ENCODE measurements at places on chromosomes 5 and 9.

DNA sequence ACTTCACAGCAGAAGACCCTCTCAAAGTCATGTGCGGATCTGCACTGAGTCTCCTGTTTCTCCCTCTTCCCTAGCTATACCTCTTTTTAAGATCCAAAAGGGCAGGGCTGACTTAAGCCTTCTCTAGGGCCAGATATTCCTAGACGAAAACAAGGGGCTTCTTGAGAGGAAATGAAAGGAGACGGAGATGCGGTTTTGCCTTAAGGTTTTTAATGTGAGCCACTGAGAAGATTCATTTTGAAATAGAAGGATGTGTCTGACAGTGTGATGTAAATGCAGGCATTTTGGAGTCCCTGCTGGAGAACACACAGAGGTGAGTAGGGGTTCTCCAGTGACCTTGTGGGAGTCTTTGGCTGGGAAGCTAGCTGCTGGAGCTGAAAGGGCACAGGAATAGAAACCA, 15.6 kb upstream of the IL12B start:
- no peak for DNase-seq

DNA sequence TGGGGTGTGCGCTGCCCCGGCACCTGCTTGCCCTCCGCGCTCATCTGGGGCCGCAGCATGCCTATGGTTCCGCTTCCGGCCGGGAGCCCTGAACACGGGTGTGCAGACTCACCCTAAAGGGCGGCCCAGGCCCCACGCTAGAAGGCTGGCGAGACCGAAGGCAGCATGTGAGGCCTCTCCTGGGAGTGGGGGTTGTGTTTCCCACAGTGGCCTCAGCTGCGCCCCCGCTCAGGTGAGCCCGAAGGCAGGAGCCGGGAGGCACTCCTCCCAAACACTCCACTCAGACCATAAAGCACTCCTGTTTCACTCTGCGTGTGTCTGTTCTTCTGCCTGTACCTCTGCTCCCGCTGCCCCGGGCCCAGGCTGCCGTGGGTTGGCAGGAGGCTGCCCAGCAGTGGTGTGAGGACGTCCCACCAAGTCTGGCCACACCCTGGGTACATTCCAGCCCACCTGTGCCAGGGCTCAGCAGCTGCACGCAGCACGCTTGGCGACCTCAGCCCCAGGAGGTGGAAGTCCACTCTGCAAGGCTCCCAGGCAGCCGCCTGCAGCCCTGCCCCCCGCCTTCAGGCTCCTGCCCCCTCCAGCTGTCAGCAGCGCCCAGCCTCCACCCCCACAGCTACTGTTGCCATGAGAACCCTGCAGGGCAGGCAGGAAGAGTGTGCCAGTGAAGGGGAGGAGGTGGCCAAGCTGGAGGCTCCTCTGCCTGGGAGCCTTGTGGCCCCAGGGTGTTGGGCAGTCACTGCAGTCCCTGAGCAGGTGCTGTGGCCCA, 1.2 kb upstream of the AJM1 start:
- no peak for DNase-seq

- no peak for DNase-seq
Observed at GRCh38 chr5:78755822-78756429, 107.4 kb upstream of the LHFPL2 start.

DNA sequence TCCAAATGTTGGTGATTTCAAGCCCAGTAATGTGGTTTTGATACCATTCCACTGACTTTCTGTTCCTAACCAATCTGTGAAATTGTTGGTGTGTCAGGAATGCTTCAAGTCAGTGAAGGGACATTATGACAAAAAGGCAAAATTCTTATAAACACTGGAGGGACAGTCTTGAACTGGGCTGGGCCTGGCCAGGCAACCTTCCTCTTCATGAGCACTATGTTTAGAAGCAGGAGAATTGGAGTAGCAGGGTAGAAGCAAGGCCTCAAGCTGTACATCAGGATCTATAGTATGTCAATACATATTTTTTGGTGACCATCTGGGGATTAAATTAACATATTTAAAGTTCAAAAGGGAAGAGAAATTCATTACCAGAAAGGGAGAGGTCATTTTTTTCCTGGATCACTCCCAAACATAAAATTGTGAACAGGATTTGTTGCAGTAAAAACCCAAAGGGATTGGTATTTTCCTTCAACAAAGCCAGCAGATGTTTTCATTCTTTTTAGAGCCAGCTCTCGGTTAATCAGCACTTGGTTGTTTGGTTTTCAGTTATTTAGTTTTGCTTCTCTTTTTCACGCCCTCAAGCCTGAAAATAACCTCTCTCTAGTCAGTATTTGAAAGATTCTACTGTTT, 77.9 kb upstream of the PIK3R1 start:
- DNase-seq: no peak

- no peak for DNase-seq
Observed at GRCh38 chr9:20321423-20322082, 300.7 kb downstream of the MLLT3 start.

DNA sequence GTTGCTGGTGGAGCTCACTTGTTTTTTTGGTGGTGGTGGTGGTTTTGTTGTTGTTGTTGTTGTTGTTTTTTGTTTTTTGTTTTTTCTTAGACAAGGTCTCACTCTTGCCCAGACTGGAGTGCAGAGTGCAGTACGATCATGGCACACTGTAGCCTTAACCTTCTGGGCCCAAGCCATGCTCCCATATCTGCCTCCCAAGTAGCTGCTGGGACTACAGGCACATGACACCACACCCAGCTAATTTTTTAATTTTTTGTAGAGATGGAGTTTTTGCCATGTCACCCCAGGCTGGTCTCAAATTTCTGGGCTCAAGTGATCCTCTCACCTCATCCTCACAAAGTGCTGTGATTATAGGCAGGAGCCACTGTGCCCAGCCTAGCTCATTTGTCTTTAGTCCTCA, 53.5 kb downstream of the NUP214 start:
- DNase-seq: no peak

- no peak for DNase-seq
Observed at GRCh38 chr9:89425921-89426383, 72.0 kb downstream of the SEMA4D start.

DNA sequence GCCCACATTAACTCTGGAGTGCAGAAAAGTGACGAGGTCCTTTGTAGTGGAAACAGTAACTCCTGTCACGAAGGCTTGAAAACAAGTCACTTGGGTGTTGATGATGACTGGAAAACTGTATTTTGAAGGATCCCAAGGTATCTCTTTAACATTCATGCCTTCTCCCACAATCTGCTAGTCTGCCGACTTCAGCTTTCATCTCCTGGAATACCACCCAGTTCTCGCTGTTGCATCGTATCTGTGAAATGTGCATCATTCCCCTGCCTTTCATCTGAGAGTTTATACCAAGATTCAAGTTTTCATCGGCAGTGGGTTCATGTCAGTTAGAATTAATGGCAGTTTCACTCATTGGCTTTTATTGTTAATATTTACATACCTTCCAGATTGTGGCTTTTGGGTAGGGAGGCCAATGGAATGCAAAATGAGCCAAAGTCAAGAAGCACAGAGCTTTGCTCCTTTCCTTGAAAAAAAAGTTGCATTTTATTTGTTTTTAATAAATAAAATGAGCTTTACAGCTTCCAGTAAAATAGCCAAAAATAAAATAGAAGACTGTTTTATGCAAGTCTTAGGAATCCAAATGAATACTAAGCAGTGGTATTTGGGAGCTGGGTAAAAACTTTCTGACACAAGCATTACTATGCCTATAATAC, 575.2 kb upstream of the WWC1 start:
- DNase-seq: no peak

DNA sequence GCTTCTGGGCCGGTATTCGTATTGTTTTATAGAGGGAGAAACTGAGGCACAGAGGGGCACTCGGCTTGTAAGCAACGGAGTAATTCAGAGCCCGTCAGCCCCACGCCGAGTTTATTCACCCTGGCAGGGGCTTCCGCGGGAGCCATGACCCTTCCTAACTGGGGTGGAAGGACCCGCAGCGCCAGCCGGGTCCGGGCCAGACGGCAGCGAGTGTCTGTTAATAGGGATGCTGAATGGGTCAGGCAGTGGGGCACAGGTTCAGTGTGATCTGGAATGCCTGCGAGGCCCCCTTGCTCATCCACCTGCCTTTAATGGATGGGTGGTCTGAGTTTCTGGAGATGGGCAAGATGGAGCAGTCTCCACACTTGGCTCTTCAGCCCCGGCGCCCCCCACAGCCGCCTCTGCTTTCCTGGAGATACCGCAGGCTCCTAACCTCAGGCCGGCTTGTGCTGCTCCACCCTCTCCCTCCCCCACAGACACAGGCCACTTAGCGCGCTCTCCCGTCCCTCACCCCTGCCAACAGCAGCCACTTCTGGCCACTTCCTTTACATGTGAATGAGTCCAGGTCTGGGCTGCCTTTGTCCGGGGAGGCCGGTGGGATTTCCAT, 147.1 kb downstream of the ERCC6L2 start:
- DNase-seq: peak; percentile 36

DNA sequence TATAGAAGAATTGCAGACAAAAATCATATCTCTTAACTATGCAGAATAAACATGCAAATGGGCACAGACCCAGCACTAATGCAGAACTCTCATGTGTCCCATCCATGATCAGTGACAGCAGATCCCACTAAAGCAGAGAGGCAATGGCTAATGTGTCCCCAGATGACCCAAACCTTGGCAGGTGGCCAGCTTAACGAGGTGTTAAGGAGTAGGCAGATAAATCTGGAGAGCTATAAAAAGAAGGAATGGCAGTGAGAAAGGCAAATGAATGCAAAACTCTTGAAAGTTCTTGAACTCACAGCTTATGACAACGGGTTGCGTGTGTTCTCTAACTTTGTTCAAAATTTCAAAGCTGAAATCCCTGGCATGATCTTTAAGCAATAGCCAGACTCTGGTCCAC, 265.4 kb downstream of the RASEF start:
- no peak for DNase-seq

DNA sequence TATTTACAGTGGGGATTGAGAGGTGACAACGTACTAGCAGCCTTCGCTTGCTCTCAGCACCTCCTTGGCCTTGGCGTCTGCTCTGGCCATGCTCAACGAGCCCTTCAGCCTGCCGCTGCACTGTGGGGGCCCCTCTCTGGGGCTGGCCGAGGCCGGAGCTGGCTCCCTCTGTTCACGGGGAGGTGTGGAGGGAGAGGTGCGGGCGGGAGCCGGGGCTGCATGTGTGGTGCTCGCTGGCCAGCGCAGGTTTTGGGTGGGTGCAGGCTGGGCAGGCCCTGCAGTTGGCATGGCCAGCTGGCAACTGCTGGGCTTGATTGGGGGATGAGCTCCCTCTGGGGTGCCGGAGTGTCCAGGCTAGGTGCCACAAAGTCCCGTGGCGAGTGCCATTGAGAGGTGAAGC, 5.8 kb upstream of the DMRTA1 start:
- DNase-seq: no peak

DNA sequence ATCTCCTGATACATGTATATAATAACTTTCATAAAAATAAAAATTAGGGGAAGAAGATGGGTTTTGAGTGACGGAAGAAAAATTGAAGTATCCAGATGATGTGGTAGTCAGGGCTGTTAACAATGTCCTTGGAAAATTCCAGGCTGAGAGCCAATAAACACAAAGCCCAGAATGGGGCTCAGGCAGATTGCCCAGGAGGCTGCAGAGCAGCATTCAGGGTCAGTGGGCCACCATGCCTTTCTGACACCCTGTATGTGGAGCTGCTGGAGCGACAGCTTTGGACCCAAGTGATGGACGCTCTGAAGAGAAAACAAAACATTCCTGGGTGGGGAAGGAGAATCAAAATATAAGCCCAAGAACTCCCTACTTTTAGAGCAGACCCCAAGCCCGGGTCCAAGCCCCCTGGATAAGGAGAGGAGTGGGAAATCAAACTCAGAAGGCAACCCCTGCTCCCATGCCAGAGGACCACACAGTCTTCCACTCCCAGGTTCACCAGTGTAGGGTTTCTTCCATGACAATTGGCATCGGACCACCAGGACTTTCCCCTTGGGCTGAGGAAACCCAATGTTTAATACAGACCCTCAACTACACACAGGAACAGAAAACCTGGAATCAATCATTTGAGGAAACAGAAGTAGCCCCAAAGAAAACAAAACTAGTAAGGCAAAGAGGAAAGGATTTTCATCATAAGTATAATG, 45.7 kb upstream of the SPATA31C2 start:
- no peak for DNase-seq

DNA sequence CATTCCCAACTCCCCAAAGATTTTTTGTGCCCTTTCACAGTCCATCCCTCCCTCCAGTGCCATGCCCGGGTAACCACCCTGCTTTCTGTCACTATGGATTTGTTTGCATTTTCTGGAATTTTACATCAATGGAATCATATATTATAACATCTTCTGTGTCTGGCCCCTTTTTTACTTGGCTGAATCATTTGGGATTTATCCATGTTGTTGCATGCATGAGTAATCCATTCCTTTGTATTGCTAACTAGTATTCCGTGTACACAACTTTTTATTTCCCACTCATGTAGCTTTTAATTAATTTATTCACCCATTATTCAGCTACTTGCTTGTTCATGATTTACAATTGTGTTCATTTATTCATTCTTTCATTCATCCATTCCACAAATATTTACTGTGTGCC, 94.1 kb downstream of the FGF18 start:
- DNase-seq: no peak

DNA sequence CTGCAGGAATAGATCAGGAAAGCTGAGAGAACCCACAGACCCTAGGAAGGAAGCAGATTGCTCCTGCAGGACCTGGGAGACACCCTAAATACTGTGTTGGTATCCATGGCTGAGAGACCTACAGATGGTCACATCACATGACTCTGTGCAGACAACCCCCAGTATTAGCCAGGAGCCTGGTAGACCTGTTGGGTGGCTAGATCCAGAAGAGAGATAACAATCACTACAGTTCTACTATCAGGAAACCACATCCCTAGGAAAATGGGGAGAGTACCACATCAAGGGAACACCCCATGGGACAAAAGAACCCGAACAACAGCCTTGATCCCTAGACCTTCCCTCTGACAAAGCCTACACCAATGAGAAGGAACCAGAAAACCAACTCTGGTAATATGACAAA, 24.2 kb upstream of the MELK start:
- DNase-seq: no peak

DNA sequence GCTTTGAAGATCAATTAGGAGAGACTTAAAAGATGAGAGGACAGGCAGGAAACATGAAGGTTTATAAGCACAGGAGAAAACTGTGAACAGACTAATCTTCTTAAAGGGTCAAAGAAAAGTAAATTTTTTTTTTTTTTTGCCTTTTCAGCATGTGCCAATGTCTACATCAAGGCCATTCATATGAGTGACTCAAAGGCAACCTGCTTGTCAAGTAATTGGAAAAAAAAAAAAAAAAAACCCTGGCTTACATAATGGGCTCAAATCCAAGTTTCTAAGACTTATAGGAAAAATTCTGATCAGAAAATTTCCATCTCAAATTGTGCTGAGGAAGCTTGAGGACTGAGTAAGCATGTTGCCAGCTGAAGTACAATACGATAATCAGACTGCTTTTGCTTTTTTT, 15.9 kb downstream of the PPP2R2B start:
- no peak for DNase-seq

- no peak for DNase-seq
Observed at GRCh38 chr5:93715761-93716160, 25.6 kb downstream of the POU5F2 start.

DNA sequence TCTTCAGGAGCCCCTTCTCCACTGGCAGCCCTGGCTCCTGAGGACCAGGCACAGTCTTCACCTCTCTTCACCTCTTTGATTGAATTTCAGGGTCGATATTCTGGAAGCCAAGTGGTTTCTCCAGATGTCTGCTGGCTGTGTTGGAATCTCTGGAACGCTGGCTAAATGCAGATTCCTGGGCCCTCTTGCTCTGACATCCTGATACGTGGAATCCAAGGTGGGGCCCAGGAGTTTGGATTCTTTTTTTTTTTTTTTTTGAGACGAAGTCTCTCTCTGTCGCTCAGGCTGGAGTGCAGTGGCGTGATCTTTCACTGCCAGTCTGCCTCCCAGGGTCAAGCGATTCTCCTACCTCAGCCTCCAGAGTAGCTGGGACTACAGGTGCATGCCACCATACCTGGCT, 26.8 kb upstream of the IER5L start:
- DNase-seq: no peak

GRCh38 chr5:113354055-113354454, 80.7 kb downstream of the TSSK1B start:
- DNase-seq: no peak

Data from neuronal stem cell (in vitro differentiated cells).